ENCODE measurements at places on chromosomes 4 and X.

DNA sequence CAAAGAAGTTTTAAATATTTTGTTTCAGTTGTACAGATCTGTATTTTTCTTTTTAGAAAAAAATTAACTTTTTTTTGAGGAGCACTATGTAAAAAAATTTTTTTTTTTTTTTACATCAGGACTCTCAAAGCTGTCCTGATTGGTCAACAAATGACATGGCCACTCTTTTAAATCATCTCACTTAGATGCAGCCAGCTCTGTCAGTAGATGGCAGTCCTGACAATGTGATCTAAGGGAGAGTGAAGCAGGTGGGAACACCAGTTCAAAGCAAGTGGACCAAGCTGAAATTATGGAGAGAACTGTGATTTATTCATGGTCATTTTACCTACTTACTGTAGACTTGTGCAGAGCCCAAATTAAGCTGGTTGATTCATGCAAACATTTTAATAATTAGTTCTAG lies 174.7 kb upstream of the GPRIN3 start:
- no peak for DNase-seq

- peak; percentile 84 for DNase-seq
Observed at GRCh38 chr4:141133146-141133998, at the start of gene RNF150. Gene RNF150, minus strand, starts transcription at chr4:141133469.

- no peak for DNase-seq
Observed at GRCh38 chrX:53704294-53704693, 17.8 kb upstream of the HUWE1 start.

GRCh38 chr4:2337896-2338295 lies 76.0 kb upstream of the MXD4 start:
- no peak for DNase-seq

- no peak for DNase-seq
Observed at GRCh38 chr4:52833941-52834525, 28.1 kb upstream of the RASL11B start.

DNA sequence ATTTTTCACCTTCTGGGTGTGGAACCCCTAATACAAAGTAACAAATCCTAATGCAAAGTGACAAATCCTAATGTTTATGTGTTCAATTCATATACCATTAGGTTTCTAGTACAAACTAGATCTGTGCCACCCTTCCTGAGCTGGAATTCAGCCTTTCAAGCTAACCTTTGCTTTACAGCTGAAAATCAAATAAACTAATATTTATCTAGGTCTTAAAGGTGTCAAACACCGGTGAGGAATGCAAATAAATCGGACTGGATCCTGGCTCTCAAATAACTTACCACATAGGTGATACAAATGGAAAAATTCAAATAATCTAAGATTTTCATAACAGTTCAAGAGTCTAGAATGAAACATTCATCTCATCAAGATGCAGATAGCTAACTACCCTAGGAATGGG lies 11.6 kb downstream of the IRF2 start:
- no peak for DNase-seq

DNA sequence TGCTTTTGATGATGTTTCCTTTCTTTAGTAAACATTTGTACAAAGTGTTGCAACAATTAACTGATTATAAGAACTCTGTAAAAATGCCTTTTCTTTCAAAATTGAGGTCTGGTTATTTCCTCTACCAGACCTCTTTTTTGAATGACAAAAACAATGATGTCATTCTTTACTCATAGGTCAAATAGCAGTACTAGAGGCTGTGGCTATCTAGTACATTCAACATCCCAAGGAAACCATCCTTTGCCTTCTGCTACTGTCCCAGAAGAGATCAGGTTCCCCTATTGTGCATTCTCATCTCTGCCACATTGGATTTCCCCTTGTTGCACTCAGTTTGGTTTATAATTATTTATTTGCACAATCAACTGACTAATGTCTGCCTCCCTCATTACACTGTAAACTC lies 19.1 kb upstream of the MAD2L1 start:
- no peak for DNase-seq

GRCh38 chrX:65576160-65576559 lies 41.6 kb upstream of the LAS1L start:
- no peak for DNase-seq

DNA sequence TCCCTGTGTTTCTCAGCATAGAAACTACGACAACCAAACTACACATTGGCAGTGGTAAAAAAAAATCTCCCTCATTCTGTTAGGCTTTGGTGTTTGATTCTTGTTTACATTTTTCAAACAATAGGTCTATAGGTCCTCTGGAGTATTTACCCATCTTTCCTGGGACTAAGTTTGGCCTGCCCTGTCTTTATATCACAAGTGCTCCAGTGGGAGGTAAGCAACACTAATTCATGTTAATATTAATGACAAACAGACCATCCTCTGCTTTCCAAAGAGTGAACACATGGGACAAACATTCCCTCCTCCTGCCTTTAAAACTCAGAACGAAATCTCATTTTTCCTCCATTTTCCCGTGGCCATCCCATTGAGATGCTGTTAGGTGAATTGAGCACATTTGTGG lies 514.1 kb upstream of the INTU start:
- DNase-seq: no peak

- no peak for DNase-seq
Observed at GRCh38 chr4:28225689-28226353, 1365.2 kb downstream of the STIM2 start.

- no peak for DNase-seq
Observed at GRCh38 chr4:151784706-151785105, 23.9 kb upstream of the GATB start.

- DNase-seq: no peak
Observed at GRCh38 chr4:39232100-39232499, 49.8 kb downstream of the WDR19 start.

DNA sequence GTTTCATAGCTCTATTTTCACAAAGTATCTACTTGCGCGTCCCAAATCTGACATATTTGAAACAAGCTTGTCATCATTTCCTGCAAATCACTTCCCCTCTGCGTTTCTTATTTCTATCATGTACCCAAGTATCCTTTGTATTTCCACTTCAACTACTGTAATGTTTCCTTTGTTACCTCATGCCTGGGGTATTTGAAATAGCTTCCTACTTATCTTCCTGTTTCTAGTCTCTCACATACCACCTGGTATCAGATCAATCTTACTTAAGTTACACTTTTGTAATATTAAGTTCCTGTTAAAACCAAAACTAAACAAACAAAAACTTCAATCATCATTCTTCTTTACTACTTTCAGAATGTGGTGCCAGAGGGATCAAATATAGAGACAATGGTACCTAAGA lies 93.6 kb upstream of the SMAD1 start:
- DNase-seq: no peak

DNA sequence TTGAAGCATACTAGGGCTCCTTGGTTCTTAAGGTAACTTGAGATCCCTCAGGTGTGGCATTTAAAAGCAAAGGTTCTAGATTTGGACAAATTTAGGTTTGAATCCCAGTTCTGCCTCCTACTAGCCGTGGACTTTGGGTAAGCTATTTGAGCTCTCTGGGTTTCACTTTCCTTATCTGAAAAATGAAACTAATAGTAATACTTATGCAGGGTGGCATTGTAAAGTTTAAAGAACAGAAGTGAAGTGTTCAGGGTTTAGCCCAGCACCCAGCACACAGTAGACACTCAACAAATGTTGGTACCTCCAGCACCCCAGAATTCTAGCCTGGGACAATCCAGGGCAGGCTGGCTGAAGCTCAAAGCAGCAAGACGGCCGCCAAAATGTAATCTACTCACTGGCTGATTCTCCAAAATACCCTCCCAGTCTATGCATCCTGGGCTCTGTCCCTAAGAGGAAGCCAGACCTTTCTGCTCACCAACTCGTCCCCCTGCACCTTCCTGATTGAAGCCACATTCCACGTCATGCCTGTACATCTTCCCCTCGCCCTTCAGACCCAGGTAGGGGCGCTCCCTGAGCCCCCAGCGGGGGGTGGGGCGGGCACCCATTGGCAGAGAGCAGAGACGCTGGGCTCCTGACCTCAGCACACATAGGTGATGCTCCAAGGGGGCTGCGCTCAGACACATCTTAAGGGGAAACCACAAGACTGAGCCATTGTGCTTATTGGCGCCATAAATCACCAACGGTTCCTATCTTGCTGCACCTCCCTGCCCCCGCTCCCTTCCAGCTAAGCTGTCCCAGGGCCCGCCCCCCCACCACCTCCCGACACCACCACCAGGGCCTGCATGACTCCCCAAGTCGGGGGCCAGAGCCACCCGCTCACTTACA lies 160.6 kb downstream of the BCOR start:
- no peak for DNase-seq

DNA sequence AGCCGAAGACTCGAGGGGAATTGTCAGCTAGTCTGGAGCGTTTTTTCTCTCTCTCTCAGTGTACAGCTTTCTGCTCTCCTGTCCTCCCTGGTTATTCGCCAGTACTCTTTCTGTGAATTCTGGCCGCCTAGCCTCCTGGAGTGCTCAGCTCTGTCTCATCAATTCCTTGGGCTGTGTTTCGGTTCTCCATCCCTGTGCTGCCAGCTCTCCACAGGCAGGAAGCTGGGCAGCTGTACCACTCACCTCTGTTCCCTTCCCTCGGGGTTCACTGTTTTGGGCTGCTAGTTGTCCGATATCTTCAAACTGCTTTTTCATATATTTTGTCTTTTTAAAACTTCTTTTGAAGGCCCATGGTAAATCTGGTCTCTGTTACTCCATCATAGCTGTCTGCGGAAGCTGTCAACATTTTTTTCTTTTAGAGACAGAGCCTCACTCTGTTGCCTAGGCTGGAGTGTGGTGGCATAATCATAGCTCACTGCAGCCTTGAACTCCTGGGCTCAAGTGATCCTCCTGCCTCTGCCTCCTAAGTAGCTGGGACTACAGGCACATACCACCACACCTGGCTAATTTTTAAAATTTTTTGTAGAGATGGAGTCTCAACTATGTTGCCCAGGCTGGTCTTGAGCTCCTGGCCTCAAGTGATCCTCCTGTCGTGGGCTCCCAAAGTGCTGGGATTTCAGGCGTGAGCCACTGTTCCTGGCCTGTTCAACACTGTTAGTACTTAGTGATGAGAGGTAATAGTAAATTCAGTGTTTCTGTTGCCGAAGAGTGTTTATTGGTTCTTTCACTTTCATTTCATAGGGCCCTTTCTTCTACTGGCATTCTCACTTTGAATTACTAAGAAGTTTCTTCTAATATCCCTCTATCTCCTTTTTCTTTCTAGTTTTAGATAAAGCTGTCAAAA lies 18.6 kb downstream of the ZCCHC4 start:
- DNase-seq: no peak

GRCh38 chrX:34467437-34467836 lies 189.6 kb downstream of the TMEM47 start:
- DNase-seq: no peak

DNA sequence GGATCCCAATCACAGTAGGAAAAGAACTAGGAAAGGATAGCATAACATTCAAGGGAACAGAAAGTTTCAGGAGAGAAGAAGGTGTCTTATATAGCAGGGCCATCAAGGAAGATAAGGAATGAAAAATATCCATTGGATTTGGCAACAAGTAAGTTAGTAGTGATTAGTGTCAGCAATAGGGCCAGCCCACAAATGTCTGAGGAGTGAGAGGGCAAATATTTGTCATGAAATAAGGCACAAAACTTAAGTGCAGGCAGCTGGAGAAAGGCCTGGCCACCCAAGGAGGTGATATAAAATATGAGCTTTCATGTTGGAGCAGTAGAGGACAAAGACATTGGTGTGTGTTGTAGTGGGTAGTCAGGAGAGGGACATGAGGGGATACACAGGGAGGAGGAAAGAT lies 132.1 kb downstream of the COL4A6 start:
- DNase-seq: no peak

DNA sequence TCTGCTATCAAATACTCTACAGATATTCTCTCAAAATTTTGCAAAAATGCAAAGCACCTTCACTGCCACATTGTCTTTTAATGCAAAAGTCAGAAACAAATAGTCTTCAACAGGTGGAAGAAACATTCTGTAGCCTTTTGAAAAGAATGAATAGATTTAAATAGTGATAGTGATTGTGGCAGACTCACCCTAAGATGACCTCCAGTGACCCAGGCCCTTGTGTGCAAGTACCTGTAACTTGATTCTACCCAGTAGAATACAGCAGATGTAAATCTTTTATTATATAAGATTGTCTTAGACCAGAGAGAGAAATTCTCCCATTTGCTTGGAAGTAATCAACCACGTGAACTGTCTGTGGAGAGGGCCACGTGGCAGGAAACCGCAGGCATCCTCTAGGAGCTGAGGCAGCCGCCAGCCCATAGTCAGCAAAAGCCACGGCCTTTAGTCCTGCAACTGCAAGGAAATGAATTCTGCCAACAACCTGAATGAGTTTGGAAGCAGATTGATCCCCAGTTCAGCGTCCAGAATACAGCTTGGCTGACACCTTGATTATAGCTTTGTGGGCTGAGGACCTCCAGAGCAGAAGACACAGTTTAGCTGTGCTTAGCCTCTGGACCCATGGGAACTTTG lies 272.5 kb downstream of the ARHGAP10 start:
- no peak for DNase-seq

DNA sequence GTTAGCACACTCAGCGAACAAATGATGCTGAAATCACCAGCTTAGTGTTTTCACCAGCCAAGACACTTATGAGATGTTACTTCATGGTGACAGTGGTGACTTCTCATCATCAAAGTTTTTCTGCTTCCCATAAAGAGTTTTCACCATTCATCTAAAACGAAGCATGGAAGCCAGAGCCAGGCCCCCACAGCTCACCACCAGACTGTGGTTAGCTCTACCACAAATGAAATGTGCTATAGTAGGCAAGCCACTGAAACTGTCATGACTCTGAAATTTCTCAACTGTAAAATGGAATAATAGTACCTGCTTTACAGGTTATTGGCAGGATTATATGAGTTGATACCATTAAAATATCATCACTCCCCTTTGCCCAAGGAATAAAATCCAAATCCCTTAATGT lies 56.4 kb upstream of the HHIP start:
- no peak for DNase-seq

- no peak for DNase-seq
Observed at GRCh38 chrX:1592470-1593142, 1.2 kb downstream of the AKAP17A start.

- no peak for DNase-seq
Observed at GRCh38 chr4:152996111-152996571, 60.0 kb downstream of the FHDC1 start.

DNA sequence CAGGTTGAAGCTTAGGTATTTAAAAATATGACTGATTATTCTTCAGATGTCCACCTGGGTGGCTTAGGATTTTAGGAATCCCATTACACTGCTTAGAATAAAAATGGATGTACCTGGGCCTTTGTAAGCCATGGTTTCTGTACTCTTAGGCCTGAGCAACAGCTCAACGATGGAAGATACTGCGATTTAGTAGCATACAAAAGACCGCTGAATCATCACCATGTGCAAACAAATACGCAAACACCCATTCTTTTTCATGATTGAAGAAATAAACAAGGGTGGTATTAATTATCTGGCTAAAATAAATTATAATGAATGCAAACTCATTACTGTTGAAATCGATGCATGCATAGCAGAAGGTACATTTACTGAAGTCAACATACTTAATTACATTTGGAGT lies 188.9 kb downstream of the ZNF330 start:
- DNase-seq: no peak

- no peak for DNase-seq
Observed at GRCh38 chr4:97507587-97508245, 635.6 kb downstream of the STPG2 start.

GRCh38 chr4:8410066-8410625 lies 30.4 kb downstream of the ACOX3 start:
- no peak for DNase-seq

- no peak for DNase-seq
Observed at GRCh38 chr4:121154103-121154515, 10.0 kb downstream of the TNIP3 start.
